ENCODE measurements at places on chromosomes 2 and 18. TPM values are rescaled to one million over a fixed set of nuclear protein-coding genes. Genes with fewer than 3 reads are reported as not detected.

COL5A2 gene
- total RNA-seq, result 3.3 TPM

C2orf78 gene
- total RNA-seq, result not detected

LINC00305 gene
- not detected for total RNA-seq

COL4A3 gene
- total RNA-seq, result not detected

DNA sequence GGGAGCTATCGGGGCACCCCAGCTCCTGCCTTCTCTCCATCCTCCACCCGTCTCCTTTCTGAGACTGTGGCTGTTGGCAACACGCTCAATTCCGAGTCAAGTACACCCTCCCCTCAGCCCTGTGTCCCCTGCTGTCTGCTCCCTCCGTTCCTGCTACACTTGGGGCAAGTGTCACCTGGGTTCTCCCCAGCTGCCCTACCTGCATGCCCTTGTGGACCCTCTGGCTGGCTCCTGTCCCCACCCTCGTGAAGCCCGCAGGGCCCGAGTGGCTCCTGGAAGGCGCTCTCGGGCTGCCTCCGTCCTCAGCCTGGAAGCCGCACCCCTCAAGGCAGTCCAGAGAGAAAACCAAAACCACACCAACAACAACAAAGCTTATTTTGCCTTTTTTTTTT lies 33.9 kb downstream of the PDIA6 start:
- no peak overlapping the region for H3K27ac ChIP-seq
- H3K36me3 ChIP-seq, result peaks cover 21% of the 10 kb centered on the region
- no peak for DNase-seq
- no peak overlapping the region for H3K4me3 ChIP-seq
- H3K27me3 ChIP-seq, result no peaks in the 10 kb centered on the region

GRCh38 chr2:230295192-230295591 lies 31.8 kb upstream of the SP140L start:
- H3K27me3 ChIP-seq, result no peaks in the 10 kb centered on the region
- peaks cover 2% of the 10 kb centered on the region for H3K4me1 ChIP-seq
- no peak overlapping the region for H3K27ac ChIP-seq
- H3K36me3 ChIP-seq, result peaks cover 78% of the 10 kb centered on the region
- no peak for DNase-seq
- no peak overlapping the region for H3K4me3 ChIP-seq

DNA sequence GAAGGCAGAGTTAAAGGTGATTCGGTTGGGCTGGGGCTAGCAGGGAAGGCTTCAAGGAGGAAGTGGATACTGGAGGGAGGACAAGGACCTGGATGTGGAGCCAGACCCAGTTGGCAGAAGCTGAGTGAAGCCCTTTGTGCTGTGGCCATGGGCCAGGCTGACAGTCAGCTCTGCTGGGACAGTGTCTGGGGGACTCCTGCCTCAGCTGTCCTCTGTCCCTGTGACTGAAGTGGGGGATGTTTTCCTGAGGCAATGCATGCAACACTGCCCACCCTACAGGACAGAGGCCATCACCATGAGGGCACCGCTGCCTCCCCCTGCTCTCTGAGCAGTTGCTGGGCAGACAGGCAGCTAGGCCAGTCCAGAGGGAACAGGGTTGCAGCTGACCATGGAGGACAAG lies 40.0 kb downstream of the ST8SIA5 start:
- H3K36me3 ChIP-seq, result no peaks in the 10 kb centered on the region
- H3K27me3 ChIP-seq, result no peaks in the 10 kb centered on the region
- no peak for DNase-seq
- no peak overlapping the region for H3K4me3 ChIP-seq
- no peak overlapping the region for H3K27ac ChIP-seq

DNA sequence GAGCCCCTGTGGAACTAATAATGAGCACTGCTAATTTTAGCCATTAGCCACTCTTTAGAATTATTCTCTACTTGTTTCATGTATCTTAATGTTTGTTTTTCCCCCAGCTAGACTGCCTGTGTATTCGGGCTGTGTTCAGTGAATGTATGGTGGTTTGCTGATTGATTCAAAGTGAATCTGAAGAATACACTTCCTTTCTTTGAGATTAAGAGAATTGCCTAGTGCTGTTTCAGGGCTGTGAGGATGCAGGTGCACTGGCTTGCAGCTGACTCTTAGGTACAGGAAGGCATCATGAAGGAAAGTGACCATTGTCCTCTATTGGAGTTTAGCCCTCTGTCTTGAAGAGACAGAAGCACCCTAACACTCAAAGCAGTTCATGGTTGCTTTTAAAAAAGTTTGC lies 138.7 kb downstream of the CERS6 start:
- DNase-seq, result no peak
- no peaks in the 10 kb centered on the region for H3K27me3 ChIP-seq
- no peaks in the 10 kb centered on the region for H3K36me3 ChIP-seq

DNA sequence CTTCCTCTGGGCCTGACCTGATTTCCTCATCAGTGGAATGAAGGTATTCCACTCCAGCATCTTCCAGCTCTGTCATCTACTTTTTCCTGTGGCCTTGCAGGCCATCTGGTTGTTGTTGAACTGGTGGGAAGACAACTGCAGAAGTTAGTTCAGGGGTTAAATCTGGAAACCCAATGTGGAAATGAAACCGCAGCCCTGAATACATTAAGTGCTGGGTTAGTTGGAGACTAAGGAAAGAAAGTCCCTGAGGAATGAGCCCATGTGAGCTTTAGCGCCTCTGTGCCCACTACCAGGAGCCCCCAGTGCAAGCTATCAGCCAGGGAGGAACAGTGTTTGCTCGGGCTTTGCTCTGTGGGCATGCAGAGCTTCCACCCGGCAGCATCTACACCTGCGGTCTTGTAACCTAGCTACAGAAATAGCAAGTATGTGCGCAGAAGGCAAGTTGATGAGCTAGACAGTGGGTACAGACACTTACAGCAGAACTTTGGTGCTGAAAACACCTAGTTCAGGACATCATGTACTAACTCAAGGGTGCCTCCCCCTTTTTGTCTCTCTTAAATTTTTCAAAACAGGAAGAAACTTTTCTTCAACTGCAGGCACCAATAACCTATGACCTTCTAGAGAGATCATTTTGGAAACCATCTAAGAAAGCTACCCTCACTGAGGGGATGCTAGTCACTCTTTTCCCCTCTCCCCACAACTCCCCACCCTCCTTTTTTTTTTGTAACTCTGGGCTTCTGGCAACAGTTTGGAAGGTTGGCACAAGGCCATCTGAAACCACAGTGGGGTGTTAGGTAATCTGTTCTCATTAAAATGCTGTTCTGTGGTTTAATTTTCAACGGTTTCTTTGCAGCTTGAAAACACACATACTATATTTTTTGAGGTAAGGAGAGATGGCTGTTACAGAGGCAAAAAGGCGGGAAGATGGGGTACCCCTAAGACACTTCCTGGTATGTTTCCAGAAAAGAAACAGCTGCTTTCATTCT lies 18.3 kb upstream of the CXCR4 start:
- peak; percentile 82 for DNase-seq
- peak overlapping the region; percentile 78 for H3K27ac ChIP-seq
- H3K36me3 ChIP-seq, result no peaks in the 10 kb centered on the region
- H3K4me1 ChIP-seq, result peaks cover 93% of the 10 kb centered on the region
- H3K27me3 ChIP-seq, result peaks cover 11% of the 10 kb centered on the region

GRCh38 chr2:194486326-194486725 lies 1170.7 kb upstream of the SLC39A10 start:
- no peak for DNase-seq
- no peak overlapping the region for H3K27ac ChIP-seq
- H3K4me1 ChIP-seq, result no peaks in the 10 kb centered on the region
- no peak overlapping the region for H3K4me3 ChIP-seq

DNA sequence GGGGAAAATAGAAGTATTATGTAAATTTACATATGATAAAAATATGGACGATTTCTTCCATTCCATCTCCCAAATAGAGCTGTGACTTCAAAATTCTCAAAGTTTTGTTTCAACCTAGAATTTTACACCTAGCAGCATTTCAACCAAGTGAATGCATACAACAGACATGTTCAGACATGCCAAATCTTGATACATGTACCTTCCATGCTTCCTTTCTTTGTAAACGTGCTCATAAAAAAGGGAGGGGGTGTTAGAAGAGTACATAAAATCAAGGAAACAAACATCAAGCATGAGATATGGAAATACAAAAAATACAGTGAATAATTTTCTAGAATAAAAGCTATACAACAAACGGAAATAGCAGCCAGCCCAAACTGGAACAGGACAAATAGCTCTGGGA lies 974.2 kb downstream of the ERBB4 start:
- no peaks in the 10 kb centered on the region for H3K36me3 ChIP-seq
- DNase-seq, result no peak
- no peak overlapping the region for H3K27ac ChIP-seq
- H3K4me3 ChIP-seq, result no peak overlapping the region
- H3K4me1 ChIP-seq, result no peaks in the 10 kb centered on the region
- no peaks in the 10 kb centered on the region for H3K27me3 ChIP-seq

DNA sequence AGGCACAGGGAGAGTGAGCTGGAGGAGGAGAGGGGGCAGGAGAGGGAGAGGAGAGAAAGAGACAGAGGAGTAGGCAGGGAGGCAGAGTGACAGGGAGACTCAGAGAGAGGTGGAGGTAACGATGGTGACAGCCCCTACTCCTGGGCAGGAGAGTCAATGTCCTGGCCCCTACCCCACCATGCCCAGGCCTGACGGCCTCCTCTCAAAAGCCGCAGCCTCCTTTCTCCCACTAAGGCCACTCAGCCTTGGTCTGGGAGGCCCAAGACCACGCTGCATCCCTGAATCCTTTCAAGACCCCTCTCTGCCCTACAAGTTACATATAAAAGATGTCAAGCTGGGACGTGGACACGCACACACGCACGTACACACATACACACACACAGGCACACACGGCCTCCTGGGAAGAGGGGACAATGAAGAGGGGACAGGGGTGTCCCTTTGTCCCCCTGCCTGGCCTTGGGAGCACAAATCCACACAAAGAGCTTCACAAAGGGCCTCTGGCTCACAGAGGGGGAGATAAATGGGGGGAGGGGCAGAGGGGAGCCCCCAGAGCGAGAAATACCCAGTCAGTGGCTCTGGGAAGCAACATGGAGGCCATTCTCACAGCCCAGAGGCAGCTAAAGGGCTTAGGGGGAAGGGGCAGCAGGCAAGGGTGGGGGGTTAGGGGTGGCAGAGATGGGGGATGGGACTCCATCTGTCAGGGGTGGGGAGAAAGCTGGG lies 19.5 kb upstream of the TNS1 start:
- no peak overlapping the region for H3K4me3 ChIP-seq
- H3K4me1 ChIP-seq, result no peaks in the 10 kb centered on the region
- no peak for DNase-seq
- no peak overlapping the region for H3K27ac ChIP-seq

DNA sequence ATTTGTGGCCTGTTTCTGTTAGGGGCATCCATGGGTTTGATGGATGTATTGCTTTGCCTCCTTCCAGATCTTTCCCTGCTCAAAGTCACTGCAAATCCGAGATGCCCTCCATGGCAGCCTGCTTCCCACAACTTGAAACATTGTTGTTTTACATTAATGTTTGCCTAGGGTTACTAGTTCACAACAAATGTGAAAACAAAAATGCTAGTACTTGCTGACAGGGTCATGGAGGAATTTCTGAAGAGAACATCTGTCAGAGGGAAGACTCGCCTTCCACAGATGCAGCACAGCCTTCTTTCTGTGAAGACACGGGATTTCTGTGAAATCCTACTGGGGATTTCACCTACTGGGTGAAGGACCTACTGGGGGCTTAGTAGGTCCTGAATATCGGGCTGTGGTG lies 260.0 kb upstream of the FN1 start:
- no peak for DNase-seq
- no peaks in the 10 kb centered on the region for H3K36me3 ChIP-seq
- peaks cover 6% of the 10 kb centered on the region for H3K27me3 ChIP-seq
- H3K4me1 ChIP-seq, result no peaks in the 10 kb centered on the region

GRCh38 chr18:50401888-50402287 lies 27.0 kb downstream of the SKA1 start:
- H3K27ac ChIP-seq, result no peak overlapping the region
- no peaks in the 10 kb centered on the region for H3K36me3 ChIP-seq
- H3K27me3 ChIP-seq, result peaks cover 57% of the 10 kb centered on the region
- no peak overlapping the region for H3K4me3 ChIP-seq
- DNase-seq, result peak; percentile 55

DNA sequence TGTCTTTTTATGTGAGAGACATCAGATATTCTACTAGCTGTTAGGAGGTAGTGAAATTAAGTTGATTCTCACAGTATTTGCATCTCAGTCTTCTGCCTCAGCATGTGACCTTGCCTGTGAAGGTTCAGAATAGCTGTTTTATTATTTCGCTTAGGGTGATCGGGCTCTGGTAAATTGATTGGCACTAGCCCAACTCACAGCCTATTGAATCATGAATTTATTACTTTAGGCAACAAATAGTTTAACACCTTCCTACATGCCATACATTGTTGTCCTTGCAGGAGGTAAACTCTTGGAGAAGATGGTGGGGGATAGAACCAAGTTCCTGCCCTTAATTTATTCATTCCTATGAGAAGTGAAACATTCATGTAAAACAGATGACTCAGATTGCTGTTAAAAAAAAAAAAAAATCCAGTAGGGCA lies 101.9 kb downstream of the GPD2 start:
- H3K4me1 ChIP-seq, result peaks cover 20% of the 10 kb centered on the region
- no peak overlapping the region for H3K4me3 ChIP-seq

- no peak for DNase-seq
- peaks cover 4% of the 10 kb centered on the region for H3K36me3 ChIP-seq
- no peak overlapping the region for H3K27ac ChIP-seq
- no peaks in the 10 kb centered on the region for H3K27me3 ChIP-seq
- H3K4me1 ChIP-seq, result peaks cover 61% of the 10 kb centered on the region
Observed at GRCh38 chr2:134173338-134174016, 80.4 kb upstream of the MGAT5 start.

DNA sequence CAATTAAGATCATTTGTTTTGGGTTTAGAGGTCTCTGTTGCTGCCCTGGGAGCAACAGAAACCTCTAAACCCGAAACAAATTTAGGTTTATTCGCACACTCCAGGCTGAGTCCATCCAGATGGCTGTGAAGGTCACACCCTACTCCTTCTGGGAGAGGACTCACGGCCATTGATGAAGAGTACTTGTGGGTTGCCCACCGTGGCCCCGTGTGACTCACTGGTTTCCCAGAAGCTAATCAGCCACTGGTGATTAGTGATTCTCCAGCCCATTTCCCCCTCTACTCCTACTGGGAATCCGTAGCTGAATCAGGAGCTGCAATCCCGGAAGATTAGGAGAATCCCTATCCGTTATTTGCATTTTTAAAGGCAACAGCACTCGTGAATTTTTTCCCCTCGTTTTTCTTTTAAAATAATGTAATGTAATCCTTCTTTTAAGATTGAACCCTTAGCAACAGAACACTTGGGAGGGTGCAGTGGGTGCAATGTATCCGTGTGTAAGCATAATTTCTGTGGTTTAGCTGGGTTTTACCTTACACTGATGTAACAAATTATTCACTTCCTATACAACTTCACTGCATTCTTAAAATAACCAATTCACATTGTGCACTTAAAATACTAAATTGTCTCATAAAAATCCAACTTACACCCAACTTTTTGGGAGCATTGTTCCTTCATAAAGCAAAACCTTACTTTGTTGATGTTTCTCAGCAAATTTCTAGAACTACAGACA lies 27.5 kb upstream of the EPAS1 start:
- DNase-seq, result peak; percentile 8
- H3K36me3 ChIP-seq, result no peaks in the 10 kb centered on the region
- H3K4me3 ChIP-seq, result no peak overlapping the region
- no peaks in the 10 kb centered on the region for H3K27me3 ChIP-seq
- H3K4me1 ChIP-seq, result peaks cover 16% of the 10 kb centered on the region
